Activated T-cell treated with anti-CD3 and anti-CD28 coated beads, Interleukin-2, amount 50 U/mL, for 1 hour (primary cell): ENCODE measurements at places on chromosomes 16 and 17.

DNA sequence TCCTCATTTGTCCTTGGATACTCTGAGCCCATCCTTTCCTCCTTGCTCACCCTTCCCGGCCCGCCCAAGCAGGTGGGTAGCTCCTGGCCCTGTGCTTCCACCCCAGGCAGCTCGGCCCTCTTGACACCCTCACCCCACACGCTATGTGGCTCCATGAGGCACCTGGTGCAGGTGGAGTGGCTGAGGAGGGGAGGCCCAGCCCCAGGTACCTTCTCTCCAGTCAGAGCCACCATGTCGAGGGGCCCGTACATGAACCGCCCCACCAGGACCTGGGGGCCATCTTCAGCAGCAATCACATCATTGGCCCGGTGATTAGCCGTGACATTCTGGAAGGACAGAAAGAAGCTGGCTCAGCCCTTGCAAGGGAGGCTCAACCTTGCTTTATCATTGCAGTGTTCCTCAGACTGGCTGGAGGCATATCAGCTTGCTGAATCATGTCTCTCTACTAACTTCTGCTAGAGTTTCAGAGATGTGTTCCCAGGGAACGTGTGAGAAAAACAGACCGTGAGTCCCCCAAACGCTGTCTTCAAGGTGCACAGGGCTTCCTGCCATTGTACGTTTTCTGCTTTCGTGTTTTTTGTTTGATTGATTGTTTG lies 20.3 kb downstream of the PIMREG start:
- no peak for DNase-seq

GRCh38 chr17:63494300-63494928 lies 17.6 kb downstream of the ACE start:
- DNase-seq: no peak

DNA sequence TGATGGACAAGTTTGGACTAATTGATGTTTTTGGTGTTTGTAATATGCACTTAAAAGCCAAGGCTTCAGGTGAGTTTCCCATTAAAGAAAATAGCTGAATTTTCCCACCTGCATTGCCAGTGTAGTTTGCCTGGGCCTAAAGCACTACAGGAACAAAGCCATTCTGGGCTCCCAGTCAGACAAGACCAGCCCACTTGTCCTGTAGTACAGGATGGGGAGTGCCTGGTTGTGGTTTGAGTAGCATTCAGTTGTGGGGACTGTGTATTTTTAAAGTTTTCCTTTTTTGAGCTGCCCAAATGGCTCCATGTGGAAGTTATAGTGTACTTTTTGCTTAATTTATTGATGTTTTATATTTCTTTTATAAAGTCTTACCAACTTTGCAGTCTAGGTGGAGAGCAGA lies 91.7 kb downstream of the TANGO6 start:
- DNase-seq: no peak

DNA sequence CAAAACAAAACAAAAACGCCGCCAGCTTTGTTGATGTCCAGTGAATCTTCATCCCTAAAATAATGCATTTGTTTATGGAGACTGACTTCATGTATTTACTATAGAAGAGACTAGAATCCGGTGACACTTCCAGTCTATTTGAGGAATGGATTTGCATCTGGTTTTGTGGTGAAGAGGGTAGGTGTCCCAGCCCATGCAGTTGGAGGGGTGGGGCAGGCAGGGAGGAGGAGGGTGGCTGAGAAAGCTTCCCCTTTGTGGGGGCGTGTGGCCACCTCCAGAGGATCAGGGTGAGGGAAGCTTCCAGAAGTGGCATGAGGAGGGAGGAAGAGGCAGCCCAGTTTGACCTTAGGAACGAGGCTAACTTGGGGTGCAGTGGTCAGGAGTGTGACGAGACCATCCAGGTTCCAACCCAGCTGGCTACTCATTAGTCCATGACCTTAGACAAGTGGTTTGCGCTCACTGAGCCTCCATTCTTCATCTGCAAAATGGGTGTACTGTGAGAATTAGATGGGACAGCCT lies 69.5 kb downstream of the CMIP start:
- no peak for DNase-seq

GRCh38 chr17:60361889-60362288 lies 30.0 kb downstream of the USP32 start:
- DNase-seq: no peak

DNA sequence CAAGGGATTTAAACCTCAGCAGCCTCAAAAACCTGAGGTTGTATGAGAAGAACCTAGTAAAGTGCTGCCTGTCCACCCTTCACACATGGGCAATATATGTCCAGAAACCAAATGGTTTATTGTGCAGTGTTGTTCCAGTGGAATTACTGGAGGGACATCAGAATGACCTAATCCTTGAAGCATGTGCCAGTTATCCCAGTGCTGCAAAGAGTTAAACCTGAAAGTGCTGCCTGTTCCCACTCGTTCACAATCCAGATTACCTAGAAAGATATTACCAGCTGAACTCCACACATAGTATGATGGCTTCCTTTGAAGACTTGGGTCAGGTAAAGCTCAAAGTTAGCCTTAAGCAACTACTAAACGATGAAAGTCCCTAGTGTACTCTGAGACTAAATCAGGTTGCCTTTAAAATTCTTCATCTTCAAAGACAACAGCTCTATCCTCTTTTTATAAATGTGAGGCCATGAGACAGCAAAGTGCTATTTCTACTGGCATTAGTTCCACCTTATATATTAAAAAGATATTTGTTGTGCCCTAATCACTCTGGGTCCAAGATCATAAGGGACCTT lies 133.1 kb downstream of the SNX11 start:
- DNase-seq: no peak

- DNase-seq: no peak
Measured at GRCh38 chr17:62892870-62893338, 73.1 kb upstream of the TANC2 start.

DNA sequence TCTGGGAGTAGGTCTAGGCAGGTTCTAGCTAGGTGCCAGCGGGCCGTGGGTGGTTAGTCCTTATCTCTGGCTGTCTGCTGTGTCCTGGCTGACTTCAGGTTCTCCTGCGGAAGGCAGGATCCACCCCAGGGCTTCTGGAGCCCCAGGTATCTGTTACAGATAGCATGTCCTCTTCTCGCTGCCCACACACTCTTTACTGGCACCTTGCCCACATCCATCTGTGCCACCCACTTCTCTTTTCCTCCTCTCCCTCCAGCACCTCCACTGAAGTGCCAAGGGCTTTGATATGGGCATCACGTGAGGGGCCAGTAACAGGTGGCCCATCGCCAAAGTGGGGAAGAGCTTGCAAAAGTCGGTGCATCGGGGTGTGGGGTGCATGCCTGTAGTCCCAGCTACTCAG lies 4.6 kb upstream of the MPP2 start:
- no peak for DNase-seq

DNA sequence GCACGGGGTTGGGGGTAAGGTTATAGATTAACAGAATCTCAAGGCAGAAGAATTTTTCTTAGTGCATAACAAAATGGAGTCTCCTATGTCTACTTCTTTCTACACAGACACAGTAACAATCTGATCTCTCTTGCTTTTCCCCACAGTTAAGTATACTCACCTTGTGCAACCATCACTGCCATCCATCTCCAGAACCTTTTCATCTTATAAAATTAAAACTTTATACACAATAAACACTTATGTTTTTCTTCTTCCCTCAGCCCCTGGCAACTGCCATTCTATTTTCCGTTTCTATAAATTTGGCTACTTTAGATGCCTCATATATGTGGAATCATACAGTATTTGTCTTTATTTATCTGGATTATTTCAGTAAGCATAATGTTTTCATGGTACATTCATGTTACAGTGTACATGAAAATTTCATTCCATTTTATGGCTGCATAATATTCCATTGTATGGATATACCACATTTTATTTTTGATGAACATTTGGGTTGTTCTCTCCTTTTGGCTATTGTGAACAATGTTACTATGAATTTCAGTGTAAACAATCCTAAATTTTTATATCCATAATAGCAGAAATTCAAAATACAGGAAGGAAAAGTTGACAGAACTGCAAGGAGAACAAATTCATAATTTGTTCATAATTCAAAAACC lies 25.7 kb upstream of the FA2H start:
- no peak for DNase-seq

DNA sequence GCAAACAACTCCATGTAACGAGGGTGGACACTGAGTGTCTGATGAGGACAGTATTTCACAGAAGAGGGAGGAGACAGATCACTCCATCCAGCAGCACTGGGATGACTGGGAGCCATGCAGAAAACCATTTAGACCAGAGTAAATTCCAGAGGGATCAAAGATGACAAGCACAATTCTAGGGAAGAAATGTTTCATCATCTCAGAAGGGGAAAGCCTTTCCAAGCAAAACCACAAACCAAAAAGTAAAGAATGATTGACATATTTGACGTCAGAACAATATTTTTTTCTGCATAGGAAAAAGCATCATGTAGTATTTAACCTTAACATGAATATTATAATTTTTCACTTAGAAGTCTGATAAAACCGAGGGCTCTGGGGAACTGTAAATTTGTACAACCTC lies 4.8 kb downstream of the DNASE1 start:
- no peak for DNase-seq

- DNase-seq: no peak
Measured at GRCh38 chr17:80402959-80403358, 12.0 kb upstream of the ENDOV start.

DNA sequence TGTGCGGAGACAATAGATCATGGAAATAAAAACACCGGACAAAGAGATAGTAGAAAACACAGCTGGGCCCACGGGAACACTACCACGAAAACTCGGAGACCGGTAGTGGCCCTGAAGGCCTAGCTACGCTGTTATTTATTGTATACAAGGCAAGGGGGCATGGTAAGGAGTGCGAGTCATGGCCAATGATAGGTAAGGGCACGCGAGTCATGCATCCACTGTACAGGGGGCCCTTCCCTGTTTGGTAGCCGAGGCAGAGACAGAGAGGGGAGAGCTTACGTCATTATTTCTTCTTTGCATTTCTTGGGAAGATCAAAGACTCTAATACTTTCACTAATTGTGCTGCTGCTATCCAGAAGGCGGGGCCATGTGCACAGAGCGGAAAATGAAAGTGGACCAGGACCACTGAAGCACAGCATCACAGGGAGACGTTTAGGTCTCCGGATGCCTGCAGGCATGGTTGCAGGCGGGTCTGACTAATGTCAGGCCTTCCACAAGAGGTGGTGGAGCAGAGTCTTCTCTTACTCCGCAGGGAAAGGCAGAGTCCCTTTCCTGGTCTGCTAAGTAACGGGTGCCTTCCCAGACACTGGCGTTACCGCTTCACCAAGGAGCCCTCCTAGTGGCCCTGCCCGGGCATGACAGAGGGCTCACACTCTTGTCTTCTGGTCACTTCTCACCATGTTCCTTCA lies 74.4 kb upstream of the ARL4D start:
- DNase-seq: no peak

- DNase-seq: no peak
Measured at GRCh38 chr17:74921026-74921681, 1.9 kb downstream of the USH1G start.

GRCh38 chr17:61490540-61490975 lies 38.3 kb downstream of the TBX4 start:
- no peak for DNase-seq
